Regular cardiac myocyte (primary cell): ENCODE measurements at places on chromosomes 3 and 15. TPM values are rescaled to one million over a fixed set of nuclear protein-coding genes. Genes with fewer than 3 reads are reported as not detected.

Gene MYRIP
- under 0.01 and 1.2 TPM in 2 replicates for total RNA-seq

Gene GABRR3
- total RNA-seq, result not detected in 2 replicates

Gene NRG4
- 0.56 TPM in 1 of 2 replicates, not detected in the other for total RNA-seq

Gene COL6A5
- total RNA-seq, result not detected in 2 replicates

Gene ADAMTS7
- 12.8 and 18.6 TPM in 2 replicates for total RNA-seq

Gene NANOGP8
- not detected in 2 replicates for total RNA-seq

Gene PPARG
- 24.0 and 24.5 TPM in 2 replicates for total RNA-seq

Gene ITIH3
- 0.19 and 0.85 TPM in 2 replicates for total RNA-seq

Gene LRRC49
- total RNA-seq, result 12.4 and 13.0 TPM in 2 replicates

Gene CLDN16
- total RNA-seq, result 0.38 and 0.56 TPM in 2 replicates

Gene TRH
- total RNA-seq, result under 0.01 and 0.38 TPM in 2 replicates

Gene NME9
- total RNA-seq, result not detected in 2 replicates

Gene RHOV
- not detected in 2 replicates for total RNA-seq

Gene CHDH
- under 0.01 TPM in 1 of 2 replicates, not detected in the other for total RNA-seq

Gene OXSM
- 11.1 and 12.4 TPM in 2 replicates for total RNA-seq

Gene PROS1
- 11.3 and 43.7 TPM in 2 replicates for total RNA-seq

Gene GLDN
- 1.2 and 1.4 TPM in 2 replicates for total RNA-seq

Gene OIP5
- 2.3 and 14.6 TPM in 2 replicates for total RNA-seq

Gene SPESP1
- 3.3 and 4.2 TPM in 2 replicates for total RNA-seq

Gene CAMK2N2
- total RNA-seq, result not detected in 2 replicates

Gene FSIP1
- 1.3 and 2.8 TPM in 2 replicates for total RNA-seq

Gene CCR1
- under 0.01 and 0.28 TPM in 2 replicates for total RNA-seq

Gene ESYT3
- 0.19 and 1.4 TPM in 2 replicates for total RNA-seq

Gene PARP16
- total RNA-seq, result 1.9 and 2.0 TPM in 2 replicates
